ENCODE measurements at places on chromosomes 4 and X.

DNA sequence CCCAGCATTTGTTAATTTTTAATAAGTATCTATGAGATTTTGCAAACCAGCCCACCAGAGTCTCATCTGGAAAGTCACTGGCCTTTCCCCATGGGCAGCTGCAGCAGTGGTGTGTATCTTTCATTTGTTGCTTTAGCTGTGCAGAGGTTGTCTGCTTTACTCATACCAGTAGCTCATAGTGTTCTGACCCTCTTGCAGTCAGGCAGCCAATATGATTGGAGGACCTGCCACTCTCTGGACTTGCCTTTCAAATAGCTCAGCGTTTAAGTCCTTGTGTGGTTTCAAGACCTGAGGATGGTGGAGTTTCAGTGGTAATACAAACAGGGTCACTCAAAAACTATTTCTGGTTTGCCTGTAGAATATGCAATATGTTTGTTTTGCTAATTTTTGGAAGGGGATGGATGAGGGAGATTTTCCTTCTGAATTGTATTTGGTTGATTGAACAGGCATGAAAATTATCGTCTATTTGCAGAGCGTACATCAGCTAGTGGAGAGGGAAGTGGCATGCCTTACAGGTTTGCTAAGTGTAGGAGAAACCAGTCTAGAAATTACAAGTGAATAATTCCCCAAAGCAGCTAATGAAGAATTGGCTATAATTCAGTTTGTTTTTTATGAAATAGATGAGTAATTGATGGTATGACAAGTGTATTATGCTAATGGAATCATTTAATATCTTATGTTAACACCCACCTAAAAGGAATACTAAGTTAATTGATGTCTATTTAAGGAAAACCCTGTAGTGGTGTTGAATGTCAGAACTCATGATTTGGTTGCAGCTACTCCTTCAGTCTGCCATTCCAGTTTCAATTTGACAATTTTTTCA is 8.9 kb downstream of the POLA1 start:
- DNase-seq: no peak

- no peak for DNase-seq
Observed at GRCh38 chr4:107902715-107903114, 28.6 kb upstream of the CYP2U1 start.

DNA sequence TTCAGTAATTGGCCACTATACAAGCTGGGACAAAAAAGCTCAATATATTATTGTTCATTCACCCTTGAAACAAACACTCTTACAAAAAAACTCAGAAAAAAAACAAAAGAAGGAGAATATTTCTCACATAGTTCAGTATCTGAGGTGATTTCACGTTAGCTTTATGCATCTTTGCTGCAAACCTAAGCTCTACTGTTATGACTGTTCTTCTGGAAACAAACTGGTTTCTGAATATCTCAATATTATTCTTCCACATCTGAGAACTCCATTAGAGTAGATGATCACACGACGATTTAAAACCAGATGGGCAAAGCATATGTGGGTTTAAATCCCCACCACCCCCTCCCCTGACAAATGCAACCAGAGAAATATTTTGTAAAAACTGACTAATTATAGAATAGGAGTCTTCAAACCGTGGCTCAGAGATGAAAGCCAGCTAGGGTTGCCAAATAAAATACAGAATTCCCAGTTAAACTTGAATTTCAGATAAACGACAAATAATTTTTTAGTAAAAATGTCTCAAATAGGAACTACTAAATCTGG is 182.0 kb upstream of the FAM241A start:
- DNase-seq: no peak

- DNase-seq: no peak
Observed at GRCh38 chr4:163070023-163070422, 96.7 kb downstream of the NAF1 start.

GRCh38 chrX:153744210-153745066 is 19.6 kb upstream of the PLXNB3 start:
- no peak for DNase-seq

DNA sequence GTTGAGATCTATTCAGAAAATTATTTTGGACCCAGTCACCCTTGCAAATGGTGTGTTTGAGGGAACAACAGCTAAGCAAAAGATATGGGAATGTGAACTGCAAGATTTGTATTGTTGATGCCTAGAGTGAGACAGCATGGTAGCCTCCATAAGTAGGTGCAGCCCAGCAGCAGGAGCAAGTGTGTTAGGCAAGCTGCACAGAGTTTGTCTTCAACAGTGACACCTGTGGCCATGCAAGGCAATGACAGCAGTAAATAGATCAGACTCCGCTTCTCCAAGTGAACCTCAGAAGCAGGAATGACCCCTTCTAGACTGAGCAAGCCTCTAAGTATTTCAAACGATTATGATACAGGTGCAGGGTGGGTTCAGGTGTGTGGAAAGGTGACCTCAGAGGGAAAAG is 133.4 kb upstream of the MSX1 start:
- no peak for DNase-seq

GRCh38 chr4:108384544-108384943 is 215.8 kb upstream of the LEF1 start:
- no peak for DNase-seq

GRCh38 chrX:48813644-48814043 is 11.8 kb downstream of the HDAC6 start:
- no peak for DNase-seq

DNA sequence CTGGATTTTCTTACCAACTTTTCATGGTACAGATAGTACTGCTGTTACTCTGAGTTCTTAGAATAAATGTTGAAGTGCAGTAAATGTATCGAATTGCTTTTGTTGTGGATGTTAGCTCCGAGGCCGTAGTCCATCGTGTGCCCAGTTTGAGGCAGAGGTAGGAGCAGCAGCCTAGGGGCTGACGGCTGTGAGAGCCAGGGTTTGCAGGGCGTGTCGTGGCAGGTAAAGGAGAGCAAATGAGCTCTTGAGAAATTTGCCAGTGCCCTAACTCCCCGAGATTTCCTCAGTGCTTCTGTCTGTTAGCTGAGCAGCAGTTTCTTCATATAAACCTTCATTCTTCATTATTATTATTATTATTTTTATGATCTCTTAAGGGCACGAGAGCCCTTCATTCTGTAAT is 21.6 kb downstream of the PRIMPOL start:
- DNase-seq: no peak

DNA sequence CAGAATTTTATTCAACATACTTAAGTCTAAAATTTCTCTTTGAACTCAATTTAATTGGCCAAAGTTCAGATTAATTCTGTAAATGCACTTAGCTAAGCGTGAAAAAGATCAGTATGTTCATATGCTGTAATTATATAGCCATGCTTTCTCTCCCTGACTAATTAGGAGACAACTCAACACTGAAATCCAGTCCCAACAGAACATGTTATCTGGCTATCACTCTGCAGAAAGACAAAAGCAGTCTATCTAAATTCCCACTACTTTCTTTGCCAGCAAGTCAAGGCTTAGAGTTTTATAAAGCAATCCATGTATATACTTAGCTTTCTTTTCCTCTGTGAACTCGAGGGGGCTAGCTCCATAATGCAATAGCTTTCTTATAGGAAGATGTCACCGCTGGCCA is 16.0 kb upstream of the USP46 start:
- no peak for DNase-seq

GRCh38 chr4:11507920-11508319 is 79.2 kb upstream of the HS3ST1 start:
- no peak for DNase-seq

GRCh38 chrX:68832516-68833447 is 4.0 kb downstream of the EFNB1 start:
- DNase-seq: no peak

GRCh38 chr4:15754323-15754722 is 23.8 kb upstream of the CD38 start:
- no peak for DNase-seq

DNA sequence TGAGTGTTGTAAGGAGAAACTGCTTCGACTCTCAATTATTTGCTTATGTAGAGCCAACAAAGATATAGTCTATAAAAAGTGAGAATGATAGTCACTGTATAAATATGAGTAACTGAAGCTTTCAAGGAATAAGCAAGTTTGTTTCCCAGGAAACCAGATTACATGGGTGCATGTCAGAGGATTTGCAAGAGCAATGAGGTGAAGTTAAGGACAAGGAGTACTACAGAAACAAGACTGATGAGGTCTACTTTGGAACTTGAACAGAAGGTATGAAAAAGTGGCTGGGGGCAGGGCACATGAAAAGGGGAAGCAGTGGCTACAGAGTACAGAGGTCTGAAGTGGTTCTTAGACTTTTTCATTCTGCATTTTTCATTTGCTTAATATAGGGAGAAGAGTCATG is 321.0 kb upstream of the CXXC4 start:
- no peak for DNase-seq

GRCh38 chr4:8355306-8355705 is 85.2 kb downstream of the ACOX3 start:
- DNase-seq: no peak

DNA sequence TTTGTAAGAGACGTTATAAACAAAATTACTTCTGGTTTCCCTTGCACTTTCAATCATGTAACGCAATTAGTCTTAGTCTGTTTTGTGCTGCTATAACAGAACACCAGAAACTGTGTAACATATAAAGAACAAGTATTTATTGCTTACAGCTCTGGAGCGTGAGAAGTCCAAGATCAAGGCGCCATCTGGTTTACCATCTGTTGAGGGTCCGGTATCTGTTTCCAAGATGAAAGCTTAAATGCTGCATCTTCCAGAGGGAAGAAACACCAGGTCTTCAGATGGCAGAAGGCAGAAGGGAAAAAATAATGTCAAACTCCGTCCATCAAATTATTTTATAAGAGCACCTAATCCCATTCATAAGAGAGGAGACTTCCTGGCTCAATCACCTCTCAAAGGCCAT is 474.1 kb downstream of the PDGFC start:
- no peak for DNase-seq

GRCh38 chr4:11487139-11487538 is 58.4 kb upstream of the HS3ST1 start:
- DNase-seq: peak; percentile 5

GRCh38 chrX:16558489-16558888 is 91.5 kb upstream of the S100G start:
- no peak for DNase-seq

DNA sequence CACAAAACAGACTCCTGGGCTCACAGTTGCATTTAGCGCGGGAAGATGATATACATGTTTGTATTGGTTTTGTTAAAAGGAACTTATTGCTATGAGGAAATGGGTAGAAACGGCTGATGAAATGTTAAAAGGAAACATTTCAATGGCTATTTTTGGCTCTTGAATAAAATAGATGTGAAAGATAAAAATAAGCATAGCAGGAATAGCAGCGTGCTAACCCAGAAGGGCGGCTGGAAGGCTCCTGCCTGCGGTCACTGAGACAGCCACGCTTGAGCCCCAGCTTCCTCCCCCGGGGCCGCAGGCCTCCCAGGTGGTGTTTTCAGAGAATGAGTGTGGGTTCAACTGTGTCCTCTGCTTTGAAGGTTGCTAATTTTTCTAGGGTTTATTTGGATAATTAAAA is 35.0 kb upstream of the CLCN4 start:
- DNase-seq: no peak

GRCh38 chr4:150354214-150354796 is 227.6 kb upstream of the MAB21L2 start:
- DNase-seq: no peak

GRCh38 chrX:81202456-81202819 is 536 bp downstream of the SH3BGRL start:
- no peak for DNase-seq

DNA sequence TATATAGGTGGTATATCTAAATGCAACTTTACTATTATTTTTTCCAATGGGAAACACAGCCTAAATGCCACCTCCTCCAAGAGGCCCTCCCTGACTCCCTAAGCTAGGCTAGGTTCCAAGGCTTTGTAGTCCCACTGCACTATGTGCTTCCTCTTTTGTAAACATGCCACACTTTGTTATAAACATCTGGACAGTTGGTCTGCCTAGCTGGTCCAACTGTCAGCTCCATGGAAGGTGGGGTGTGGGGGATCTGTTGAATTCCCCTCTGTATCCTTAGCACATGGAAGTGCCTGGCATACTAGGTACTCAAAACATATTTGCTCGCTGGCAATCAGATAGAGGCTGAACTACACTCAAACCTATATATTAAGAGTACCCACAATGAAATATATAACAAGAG is 63.4 kb downstream of the SLC9A7 start:
- DNase-seq: no peak

DNA sequence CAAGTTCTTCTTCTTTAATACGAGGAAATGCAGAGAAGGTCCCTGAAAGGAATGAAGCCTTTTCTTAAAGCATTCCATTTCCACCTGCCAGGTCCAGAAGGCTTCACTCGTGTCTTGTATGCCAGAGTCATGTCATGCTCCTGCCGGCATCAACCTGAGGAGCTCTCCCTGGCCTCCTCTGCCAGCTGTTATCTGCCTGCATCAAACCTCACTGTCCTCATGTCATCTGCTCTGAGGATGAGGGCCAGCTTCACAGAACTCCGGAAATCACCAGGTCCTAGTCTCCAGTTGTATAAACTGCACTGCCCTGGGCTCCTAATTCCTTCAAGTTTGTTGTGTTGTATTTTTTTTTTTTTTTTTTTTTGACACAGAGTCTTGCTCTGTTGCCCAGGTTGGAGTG is 20.0 kb upstream of the S100G start:
- DNase-seq: no peak

DNA sequence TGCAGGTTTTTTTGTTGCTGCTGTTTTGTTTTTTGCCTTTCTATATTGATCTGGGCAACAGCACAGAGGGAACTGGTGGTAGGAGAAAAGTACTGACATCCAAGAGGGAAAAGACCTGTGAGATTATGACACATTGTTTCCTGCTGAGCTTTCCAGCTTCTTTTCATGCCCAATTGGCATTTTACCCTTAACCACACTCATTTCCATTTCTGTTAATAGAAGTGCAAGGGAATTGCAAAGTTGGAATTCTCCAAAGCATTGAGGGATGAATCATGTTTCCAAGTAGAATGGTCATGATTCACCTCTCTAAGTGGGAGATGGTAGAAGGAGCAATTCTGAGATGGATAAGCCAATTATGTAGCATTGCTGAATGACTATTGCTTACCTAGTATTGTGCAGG is 161.5 kb downstream of the PPARGC1A start:
- no peak for DNase-seq

DNA sequence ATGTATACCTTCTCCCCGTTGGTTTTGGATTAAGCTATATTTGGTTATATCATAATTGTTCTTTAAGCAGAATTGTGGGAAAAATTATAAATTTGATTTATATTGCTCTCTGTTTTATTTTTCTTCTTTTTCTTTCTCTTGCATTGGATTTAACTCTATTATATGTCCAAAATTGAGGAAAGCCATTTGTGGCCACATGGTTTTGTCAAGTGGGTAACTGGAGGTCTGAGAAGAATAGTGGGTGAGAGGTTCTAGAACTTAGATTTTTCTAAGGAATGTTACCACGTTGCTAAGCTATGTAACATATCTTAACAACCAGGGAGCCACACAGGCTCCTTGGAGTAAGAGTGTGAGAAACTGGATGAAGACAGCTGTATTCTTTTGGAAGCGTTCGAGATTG is at the start of gene C4orf17:
Gene C4orf17, plus strand, starts transcription at position 301 of the 400 bp plus-strand sequence. CDS start 2,061 bp downstream, outside the sequence.
- DNase-seq: no peak

- no peak for DNase-seq
Observed at GRCh38 chrX:38807873-38808272, 6.6 kb downstream of the MID1IP1 start.

DNA sequence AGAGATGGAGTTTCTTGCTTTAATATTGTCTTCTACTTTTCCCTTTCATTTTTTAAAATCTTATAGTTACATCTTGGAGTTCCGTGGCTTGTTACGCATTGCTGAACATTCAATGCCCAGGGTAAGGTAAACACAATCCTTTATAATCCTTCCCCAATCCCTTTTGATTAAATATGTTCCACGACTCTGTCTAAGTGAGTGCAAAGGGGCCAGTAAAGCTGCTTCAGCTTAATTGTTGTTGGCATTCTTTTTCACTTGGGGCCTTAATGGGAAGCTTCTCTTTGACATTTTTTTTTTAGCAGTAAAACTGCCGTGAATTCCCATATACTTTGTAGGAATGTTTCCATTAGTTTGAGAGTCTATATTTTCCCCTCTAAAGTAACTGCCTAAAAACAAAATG is 1028.1 kb downstream of the C4orf33 start:
- no peak for DNase-seq

All from NCI-H510A treated with DMSO at 0.1 percent for 48 hours (cell line).